ENCODE measurements at places on chromosomes 4 and X.

DNA sequence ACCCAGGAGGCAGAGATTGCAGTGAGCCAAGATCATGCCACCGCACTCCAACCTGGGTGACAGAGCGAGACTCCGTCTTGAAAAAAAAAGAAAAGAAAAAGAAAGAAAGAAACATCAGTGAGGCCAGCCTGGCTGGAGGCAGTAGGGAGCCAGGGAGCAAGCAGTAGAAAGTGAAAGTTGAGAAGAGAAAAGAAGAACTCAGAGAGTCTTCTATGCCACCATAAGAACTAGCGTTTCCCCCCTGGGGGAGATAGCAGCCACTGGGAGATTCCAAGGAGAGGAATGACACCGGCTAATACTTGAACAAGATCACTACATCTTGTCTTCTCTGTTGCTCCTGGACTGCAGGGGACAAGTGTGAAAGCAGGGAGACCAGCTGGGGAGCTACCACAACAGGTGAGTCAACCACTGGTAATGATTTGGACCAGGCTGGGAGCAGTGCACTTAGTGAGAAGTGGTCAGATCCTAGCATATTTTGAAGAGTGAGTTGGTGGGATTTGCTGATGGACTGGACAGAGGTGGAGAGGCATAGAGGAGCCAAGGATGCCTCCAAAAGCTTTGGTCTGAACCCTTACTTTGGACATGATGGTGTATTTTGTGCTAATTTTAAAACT is 33.4 kb downstream of the SLC2A9 start:
- DNase-seq: no peak

DNA sequence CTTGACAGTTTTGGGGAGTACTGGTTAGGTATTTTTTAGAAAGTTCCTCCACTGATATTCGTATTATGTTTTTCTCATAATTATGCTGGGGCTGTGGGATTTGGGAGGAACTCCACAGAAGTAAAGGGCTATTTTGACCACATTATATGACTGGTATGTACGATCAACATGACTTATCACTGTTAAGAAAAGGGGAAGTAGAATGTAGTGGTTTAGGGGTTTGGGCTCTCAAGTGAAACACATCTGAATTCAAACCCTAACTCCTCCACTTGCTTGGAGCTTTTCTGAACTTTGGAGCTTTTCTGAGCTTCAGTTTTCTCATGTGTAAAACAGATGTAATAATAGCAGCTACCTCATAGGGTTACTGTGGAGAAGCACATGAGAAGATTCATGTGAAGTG is 96.4 kb upstream of the C1GALT1C1 start:
- no peak for DNase-seq

GRCh38 chr4:6134612-6135220 is 65.6 kb downstream of the JAKMIP1 start:
- peak; percentile 51 for DNase-seq

DNA sequence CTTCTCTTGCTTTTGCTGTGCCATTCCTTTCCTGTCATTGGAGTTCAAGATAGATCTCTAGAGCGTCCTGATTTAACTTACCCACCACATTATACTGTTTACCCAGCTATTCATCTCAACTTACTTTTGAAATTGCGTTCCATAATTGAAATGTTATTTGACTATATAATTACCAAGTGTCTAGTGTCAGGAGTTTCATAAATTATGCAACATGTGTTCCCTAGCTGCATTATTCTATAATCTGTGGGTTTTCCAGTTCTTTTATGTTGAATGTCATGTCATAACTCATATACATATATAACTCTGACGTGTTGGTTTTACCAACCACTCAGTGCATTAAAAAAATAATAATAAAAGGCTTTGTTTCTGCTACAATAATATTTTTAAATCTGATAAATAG is 285.9 kb upstream of the ARSJ start:
- DNase-seq: no peak

All from H9 (cell line).